CD4-positive, CD25-positive, alpha-beta regulatory T cell (primary cell): ENCODE measurements at places on chromosomes 3 and 15.
A peak's percentile ranks its signal among the peaks of the same experiment; 100 is the strongest.

GRCh38 chr15:98281130-98281529 lies 320.6 kb downstream of the ARRDC4 start:
- no peak for DNase-seq

DNA sequence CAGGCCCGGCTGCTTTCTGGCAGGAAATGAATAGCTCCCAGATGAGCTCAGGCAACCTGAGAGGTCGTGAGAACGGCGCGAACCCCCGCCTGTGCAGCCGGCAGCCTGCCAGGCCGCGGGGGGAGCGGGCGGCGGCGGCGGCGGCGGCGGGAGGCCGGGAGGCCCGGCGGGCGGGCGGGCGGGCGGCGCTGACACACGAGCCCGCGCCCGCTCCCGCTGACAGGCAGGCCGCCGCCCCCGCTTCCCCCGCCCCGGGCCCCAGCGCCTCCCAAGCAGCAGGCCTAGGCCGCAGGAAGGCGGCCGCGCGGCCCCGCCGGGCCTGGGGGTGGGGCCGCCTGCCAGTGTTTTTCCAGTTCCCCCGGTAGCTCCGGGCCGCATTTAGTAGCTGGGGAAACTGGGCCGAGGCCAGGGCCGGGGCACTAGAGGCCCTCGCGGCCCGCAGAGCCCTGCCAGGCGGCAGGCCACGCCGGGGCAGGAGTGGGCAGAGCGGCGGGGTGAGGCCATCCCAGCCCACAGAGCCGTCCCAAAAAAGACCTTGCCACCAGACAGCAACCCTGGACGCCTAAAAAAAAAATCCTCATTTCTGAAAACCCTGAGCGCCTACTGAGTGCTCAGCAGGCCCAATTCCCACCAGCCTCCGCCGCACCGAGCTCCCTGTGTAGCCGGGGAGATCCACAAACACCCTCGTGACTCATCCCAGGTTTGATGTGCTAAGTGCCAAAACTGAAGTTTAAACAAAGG lies 5.6 kb downstream of the HES1 start:
- peak; percentile 32 for DNase-seq

DNA sequence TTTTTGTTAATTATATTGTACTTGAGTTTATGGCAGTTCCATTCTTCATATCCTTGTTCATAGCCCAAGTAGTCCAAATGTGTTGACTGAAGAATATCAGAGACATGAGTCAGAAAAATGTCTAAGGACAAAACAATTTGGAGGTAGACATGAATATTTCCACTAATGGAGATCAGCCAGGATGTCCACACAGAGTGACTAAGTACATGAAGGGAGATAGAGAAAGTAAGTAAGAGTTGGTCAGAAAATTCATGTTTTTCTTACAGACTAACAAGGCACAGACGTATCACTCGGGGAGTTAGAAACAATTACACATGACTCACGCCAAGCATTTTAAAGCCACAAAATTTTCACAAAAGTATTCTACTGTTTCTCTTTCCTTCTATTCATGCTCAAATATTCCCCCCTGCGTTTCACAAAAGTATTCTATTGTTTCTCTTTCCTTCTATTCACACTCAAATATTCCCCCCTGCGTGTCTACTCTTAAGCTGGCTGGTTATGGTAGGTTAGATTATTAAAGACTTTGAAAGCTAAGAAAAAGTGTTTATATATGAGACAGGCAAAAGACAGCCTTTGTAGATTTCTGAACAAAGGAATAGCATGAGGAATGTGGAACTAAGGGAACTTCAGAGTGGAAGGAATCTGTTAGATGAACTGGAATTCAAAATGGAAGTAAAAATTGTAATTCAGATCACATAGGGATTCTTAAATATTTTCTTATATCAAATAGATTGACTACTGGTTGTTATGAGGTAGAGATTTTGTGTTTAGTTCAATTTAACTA lies 648.7 kb upstream of the CCDC54 start:
- DNase-seq, result no peak

- DNase-seq, result peak; percentile 11
These were observed 337.4 kb upstream of the TPRG1 start for GRCh38 chr3:188834349-188834748.
